ENCODE measurements at places on chromosomes 3 and 15. TPM values are rescaled to one million over a fixed set of nuclear protein-coding genes. Genes with fewer than 3 reads are reported as not detected.
A peak's percentile ranks its signal among the peaks of the same experiment; 100 is the strongest.

Gene ZBTB38
- total RNA-seq, result 94.1 TPM

DNA sequence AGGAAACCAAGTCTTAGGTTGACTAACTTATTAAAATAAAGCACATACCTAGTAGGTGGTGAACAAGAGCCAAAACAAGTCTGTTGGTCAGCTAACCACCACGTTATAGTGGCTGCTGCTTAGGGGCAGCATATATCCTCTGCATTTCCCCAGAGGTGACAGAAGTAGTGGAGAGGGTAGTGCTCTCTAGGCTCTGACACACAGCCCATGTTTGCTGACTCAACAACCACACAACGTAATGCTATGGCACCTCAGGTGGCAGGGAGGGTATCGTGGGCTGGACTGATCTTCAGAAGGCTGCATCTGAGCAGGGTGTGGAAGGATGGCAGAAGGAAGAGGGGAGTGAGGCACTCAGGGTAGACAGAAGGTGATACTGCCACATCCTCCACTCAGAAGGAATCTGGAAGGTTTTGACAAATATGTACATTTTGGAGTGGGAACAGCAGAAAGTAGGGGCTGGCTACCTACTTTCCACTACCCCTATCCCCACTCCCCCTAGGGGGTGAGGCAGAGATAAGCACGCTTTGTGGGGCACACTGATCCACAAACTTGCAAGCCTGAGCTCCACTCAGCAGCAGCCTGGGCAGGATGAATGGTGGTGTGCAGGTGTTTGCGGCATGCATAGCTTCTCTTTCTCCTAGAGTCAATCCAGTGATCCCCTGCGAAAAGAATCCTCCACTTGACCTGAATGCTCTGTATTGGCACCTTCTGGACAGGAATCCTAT, 178.1 kb downstream of the RORA start:
- no peak for DNase-seq

DNA sequence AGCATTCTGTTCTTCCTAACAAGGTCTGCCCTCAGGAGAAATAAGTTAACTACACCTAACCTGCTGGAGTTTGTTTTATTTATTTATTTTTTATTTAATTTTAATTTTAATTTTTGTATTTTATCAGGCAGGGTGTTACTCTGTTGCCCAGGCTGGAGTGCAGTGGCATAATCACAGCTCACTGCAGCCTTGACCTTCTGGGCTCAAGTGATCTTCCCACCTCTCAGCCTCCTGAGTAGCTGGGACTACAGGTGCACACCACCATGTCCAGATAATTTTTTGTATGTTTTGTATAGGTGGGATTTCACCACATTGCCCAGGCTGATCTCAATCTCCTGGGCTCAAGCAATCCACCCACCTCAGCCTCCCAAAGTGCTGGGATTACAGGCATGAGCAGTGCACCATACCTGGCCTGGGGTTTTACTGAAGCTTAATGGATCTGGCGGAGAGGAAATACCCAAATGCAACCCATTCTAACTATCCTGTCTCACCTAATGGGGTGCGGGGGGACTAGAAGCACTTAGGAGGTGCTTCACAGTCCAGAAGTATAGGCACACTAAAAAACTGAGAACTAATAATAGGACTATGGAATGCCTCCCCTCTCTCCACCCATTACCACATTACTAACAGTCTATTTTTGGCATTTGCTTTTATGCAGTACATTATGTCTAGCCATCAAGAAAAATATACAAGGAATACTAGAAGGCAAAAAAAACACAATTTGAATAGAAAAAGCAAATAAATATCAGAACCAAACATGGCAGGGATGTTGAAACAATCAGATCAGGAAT, 61.4 kb downstream of the TTBK2 start:
- DNase-seq, result no peak

DNA sequence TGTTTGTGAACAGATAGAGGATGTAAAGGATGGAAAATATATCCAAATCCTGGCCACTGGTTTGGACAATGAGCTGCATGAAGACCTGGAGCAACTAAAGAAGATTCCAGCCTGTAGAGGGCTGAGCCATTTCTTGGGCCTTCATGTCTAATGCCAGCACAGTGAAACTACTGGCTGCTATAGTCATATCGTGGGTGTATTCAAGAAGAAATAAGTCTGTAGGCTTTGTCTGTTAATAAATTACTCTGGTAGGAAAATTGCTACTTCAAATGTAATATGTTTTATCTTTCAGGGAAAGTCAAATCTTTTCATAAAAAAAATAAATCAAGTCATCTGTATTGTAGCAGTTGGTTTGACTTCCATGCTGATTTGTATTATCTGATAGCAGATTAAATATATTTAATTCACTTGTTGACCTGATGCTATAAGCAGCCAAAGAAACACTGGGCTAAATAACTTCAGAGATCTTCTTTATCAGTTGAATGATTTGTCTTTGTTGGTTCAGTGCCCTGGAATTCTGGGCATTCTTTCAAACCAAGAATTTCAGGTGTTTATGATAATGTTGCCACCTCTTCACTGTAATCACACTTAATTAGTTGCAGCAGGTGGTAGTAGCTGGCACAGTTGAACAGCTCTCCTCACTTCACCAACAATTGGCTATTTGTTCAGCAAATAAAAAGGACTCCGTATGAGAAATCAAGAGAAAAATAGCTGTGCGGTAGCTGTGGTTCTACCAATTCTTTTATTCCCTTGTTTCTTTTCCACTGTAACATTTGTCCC, 1109.5 kb downstream of the NSUN3 start:
- peak; percentile 9 for DNase-seq

- DNase-seq, result no peak
Observed at GRCh38 chr3:55271549-55271948, 215.6 kb downstream of the WNT5A start.

DNA sequence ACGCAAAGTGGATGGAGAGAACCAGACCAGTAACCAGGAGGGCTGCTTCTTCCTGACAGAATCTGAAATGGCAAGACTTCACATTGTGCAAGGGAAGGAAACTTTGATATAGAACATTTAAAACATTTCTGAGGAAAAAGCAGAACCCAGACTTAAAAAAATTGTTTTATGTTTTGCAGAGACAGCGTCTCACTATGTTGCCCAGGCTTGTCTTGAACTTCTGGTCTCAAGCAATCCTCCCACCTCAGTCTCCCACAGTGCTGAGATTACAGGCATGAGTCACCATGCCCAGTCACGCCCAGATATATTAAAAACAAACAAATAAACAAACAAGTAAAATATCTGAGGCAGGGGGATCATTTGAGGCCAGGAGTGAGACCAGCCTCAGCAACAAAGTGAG, 46.2 kb downstream of the CRTAP start:
- DNase-seq, result no peak

DNA sequence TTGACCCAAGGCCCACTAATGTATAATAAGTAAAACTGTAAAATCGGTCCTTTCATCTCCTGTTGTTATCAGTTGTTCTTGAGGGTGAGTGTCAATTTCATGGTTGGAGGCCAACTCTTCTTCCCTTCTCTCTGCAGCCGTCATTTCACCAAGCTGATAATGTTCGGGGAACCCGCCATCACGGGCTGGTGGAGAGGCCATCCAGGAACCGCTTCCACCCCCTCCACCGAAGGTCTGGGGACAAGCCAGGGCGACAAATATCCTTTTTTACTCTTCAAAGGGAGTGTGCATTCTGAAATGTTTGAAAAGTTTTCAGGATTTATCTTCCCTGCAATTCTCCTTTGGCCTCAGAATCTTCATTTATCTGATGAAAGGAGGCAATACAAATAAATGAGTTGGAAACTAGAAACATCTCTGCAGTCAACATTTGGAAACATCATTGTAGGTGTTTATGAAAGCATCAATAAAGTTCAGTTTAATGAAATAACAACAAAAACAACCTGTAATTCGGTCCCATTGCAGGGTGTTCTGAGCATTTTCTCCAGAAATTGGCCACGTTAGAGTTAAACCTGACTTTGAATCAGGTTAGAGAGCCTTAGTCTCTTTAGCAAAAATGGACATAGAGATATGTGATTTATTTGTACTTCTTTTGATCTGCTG, 63.9 kb downstream of the CRTC3 start:
- no peak for DNase-seq

- DNase-seq, result no peak
Observed at GRCh38 chr3:153958635-153959595, 162.3 kb upstream of the ARHGEF26 start.

Gene SAMD7
- not detected for total RNA-seq

DNA sequence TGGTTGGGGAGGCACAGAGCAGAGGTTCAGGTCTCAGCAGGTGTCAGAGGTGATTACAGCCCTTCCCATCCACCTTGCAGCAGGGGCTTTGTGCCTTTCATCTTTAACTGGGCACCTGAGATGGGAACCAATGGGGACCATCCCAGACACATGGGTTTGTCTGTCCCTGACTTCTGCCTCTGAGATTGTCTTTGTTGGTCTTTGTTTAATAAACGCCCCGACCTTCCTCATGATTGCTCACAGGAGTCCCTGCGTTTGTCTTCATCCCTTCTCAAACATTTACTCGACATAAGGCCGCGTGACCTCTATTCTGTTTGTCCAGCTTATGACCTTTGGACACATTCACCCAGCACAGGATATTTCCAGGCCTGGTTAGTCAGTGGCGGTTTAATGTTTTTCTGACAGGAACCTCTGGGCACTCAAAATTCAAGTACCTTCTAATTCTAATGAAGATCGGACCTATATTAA, 5.9 kb downstream of the ZSCAN2 start:
- DNase-seq, result no peak

GRCh38 chr15:79078003-79078402, 12.6 kb downstream of the RASGRF1 start:
- DNase-seq, result no peak

GRCh38 chr3:188305220-188305619, 151.3 kb downstream of the LPP start:
- DNase-seq, result no peak

Measured in A172 (cell line).